ENCODE measurements at places on chromosomes 6 and 20.
A peak's percentile ranks its signal among the peaks of the same experiment; 100 is the strongest.

- DNase-seq = no peak
Measured at GRCh38 chr6:144768551-144769075, 483.5 kb downstream of the UTRN start.

DNA sequence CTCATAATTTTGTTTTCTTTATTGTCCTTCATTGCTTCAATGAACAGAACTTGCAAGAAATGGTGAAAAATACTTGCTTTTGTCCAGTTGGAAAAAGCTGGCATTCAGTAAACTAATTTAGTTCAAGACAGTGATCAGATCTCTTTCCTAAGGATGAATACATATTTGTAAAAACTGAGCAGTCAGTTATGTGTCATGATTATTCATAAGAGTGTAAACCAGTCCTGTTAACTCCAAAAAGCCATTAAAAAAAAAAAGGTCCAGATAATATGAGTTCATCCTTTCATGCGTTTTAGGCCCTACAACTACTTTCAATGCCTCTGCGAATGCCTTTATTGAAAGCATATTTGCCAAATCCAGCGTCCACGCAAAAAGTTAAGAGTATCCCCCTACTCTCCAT is 609 bp downstream of the PGM3 start:
- DNase-seq = no peak

DNA sequence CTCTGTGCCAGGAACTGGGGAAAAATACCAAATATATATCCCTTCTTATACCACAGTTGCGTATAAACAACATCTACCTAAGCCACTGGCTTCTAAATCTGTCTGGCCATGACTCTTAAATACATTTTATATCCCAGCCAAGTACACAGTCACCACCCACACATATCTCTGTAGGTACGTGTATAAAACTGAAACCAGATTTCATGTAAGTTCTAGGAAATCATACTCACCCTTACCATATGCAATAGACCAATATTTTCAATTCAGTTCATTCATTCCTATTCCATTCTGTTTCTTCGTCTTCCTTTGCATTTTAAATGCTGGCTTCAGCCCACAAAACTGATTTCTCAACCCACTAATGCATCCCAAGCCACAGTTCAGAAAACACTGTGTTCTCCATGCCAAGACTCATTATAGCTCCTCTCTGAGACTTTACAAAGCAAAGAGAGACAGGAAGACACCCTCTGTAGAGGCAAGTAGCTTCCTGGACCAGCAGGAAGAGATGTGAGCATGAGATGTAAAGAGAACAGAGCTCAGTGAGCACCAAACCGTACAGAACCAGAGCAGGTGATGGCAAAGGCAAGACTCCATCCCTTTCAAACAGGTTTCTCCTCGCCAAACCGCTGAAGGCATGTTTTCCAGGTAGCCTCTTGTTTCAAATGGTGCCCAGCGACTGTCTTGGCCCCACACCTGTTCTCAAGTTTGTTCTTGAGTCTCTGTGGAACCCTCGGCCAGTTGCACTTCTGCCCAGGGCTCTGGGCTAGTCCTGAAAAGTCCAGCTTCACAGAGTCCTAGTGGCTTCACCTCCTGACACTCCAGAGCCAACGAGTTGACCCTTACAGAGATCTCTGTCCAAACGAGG is 18.7 kb downstream of the FAM50B start:
- no peak for DNase-seq

DNA sequence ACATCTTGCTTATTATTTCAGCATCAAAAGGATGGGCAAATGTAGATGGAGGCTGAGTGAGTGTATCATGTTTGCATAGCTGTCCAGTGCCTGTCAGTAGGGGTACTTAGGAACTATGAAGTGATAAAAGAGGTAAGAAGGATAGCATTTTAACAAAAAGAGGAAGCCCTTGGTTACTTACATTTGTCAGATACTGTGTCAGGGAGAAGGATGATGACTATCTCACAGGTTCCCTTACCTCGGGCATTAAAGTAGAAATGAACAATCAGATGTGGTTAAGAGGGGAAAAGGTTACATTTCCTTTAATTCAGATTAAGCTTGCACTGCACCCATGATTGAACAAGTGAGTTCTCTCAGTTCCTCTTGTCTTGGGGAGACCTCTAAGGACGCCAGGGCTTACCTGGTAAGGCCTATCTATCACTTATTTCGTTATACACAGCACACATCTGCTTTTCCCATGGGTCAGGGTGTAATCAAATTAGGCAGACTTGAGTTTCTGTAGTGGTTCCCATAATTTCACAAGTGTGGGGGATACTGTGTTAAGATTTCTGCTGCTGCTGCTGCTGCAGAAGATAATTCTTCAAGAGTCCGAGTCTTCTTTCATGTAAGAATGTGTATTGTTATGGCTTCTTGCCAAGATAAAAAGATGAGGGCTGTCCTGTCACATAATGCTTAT is 4.5 kb downstream of the FOXO3 start:
- DNase-seq = no peak

- DNase-seq = no peak
Measured at GRCh38 chr20:53227523-53227922, 255.4 kb downstream of the TSHZ2 start.

DNA sequence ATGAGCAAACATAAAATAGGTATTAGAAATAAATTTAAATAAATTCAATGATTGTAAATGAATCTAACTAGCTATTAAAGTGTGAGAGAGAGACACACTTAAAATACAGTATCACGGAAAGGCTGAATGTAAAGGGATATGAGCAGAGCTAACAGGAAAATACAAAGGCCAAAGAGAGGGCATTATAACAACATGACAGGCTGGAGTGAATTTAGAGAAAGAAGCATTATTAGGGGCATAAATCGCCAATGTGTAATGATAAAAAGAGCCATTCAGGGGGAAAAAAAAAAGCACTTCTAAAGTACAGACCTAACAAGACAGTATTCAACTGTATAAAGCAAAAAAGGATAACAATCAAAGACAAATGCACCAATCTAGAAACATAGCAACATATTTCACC is 28.1 kb downstream of the DACT2 start:
- no peak for DNase-seq

GRCh38 chr6:12593771-12594529 is 122.6 kb upstream of the PHACTR1 start:
- no peak for DNase-seq

DNA sequence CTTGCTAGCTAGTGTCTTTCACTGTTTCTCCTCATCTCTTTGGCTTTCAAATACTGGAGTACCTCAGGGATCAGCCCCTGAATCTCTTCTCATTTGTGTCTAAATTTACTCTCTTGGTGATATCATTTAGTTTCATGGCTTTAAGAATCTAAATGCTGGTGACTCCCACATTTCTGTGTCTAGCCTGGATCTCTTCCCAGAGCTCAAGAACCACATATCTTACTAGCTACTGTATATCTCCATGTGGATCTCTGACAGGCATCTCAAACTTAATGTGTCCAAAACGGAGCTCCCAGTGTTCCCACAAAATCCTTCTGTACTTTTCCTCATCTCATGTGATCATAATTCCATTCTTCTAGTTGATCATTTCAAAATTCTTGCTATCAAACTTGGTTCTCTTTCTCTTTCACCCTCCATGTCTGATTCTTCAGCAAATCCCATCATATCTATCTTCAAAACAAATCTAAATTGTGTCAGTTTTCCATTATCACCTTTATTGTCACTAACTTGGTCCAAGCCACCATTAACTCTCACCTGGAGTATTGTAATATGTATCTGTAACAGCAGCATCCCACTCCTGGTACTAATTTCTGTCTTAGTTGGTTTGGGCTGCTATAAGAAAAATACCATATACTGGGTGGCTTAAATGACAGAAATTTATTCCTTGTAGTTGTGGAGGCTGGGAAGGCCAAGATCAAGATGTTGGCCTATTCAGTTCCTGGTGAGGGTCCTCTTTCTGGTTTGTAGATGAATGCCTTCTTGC is 45.9 kb downstream of the CCDC170 start:
- no peak for DNase-seq

DNA sequence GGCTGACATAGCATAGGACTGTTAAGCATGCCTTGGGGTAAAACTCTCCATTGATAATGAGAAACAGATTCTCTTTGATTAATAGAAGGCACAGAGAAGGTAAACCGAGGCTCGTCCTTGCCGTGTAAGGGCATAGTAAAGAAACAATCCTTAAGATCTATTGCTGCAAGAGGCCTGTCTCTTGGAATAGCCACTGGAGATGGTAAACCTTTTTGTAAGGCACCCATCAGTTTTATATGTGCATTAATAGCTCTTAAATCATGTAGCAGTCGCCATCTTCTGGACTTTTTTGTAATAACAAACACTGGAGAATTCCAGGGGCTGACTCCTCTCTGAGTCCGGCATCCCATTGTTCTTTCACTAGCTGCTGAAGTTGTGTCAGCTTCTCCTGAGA is 8.4 kb upstream of the ABHD12 start:
- DNase-seq = no peak

- peak; percentile 83 for DNase-seq
Measured at GRCh38 chr6:33288921-33289783, at the start of the genes PFDN6 and WDR46. TSS of gene PFDN6 (plus strand) at chr6:33289601. CDS start at chr6:33289857, 256 bp downstream. TSS of gene WDR46 (minus strand) at chr6:33289239. CDS start at chr6:33289170, 69 bp downstream.

All from anterior cingulate cortex (tissue), 58 donors.